SW 1271 (cell line): ENCODE measurements at places on chromosomes 7 and 10.

DNA sequence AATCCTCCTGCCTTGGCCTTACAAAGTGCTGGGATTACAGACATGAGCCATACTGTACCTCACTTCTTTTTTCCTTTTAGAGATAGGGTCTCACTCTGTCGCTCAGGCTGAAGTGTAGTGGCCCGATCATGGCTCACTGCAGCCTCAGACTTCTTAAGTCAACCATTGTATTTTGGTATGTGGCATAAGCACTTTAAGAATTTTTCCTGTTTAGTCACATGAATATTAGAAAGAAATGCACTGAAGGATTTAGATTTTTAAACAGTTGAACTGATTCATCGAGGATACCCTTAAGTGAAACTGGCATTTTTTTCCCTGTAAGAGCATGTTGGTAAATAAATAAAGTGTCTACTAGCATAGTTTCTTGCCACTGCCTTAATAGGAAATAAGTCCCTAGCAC, 319.3 kb upstream of the CACNA2D1 start:
- no peak for DNase-seq

DNA sequence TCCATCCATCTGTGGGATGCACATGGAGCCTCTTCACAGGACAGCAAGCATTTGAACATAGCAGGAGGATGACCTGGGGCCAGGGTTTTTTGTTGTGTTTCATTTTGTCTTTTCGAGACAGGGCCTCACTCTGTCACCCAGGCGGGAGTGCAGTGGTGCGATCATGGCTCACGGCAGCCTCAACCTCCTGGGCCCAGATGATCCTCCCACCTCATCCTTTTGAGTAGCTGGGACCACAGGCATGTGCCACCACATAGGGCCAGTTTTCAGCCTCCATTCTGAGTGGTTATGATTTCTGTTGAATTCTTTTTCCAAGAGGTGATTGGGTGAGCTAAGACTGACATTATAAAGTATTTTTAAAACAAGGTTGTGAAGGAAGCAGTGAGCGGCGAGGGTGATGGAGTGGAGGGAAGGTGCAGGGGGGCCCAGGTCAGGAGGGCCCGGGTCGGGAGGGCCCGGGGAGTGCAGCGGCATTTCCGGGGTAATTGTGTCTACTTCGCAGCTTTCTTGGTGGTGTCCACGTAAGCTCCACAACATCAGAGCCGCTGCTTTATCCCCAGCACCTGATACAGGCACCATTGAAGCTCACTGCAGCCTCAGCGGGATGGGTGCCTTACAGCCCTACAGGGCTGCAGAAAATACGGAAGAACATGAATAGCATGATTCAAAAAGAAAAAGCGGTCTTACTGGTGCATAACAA, 12.0 kb upstream of the LARP4B start:
- no peak for DNase-seq

- no peak for DNase-seq
Measured at GRCh38 chr7:140051820-140052219, 10.9 kb downstream of the PARP12 start.

DNA sequence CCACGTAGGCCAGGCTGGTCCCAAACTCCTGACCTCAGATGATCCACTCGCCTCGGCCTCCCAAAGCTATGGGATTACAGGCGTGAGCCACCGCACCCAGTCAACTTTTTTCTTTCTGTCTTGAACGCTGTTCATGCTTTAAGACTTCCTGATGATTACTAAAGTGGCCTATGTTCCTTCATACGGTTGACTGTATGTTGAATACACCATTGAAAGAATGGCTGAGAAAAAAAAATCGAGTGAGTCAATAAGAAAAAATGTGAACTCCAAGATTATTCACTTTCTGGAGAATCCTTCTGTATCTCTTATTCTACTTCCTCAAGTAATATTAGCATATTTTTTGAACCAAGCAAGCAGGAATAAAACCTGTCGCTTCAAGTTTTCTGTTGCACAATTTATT, 955.0 kb downstream of the GATA3 start:
- no peak for DNase-seq

GRCh38 chr7:157676456-157677255, 339.9 kb downstream of the DNAJB6 start:
- no peak for DNase-seq

GRCh38 chr7:54856856-54857255, 97.8 kb upstream of the SEC61G start:
- DNase-seq, result no peak

DNA sequence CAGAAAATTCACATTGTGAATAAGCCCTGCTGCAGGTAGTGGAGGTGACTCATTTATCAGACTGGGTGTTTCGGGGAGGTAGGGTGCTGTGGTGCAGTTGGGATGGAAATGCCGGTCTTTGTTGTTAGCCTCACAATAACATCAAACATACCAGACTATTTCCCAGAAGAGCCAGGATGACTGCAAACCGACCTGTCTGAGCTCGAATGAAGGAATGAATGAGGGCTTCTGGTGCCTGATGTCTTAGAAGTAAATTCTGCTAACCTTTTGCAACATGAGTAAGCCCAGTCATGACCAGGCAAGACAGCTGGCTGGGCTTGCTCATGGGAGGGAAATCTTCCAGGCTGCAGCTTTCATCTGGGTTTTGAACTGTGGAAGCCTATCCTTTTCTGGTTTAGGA, 2.4 kb upstream of the VDAC2 start:
- no peak for DNase-seq

GRCh38 chr7:108190891-108191290, 60.7 kb upstream of the LAMB4 start:
- no peak for DNase-seq

DNA sequence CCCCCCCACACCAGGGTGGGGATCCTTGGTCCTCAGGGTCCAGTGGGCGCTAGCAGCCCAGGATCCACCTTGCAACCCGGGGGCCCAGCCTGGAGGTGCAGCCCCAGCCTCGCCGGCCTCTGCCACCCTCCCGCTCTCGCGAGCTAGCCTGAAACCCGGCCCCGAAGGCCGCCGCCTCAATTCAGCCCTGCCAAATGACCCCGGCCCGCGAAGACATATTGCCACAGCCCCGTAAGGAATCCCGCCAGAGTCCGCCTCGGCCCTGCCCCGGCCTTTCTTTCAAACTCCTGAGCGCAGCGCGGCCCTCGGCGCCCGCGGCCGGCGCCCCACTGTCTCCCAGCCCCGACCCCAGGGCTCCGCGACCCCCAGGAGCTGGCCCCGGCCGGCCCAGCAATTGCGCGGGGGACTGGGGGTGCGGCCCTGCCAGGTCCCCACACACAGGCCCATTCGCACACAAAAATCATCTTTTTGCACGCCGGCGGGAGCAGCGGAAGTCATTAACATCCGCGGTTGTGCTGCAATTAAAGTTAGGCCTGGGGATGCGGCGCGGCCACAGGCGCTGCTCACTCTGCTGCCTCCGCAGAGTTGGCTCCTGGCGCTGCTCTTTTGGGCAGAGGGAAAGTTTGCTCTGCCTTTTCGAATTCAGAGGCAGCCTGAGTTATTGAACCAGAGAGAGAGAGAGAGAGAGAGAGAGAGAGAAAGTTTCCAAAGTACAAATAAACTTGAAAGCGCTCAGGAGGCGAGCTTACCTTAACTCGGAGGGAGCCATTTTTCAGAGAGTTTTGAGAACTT, 4.0 kb downstream of the HOXA5 start:
- no peak for DNase-seq

DNA sequence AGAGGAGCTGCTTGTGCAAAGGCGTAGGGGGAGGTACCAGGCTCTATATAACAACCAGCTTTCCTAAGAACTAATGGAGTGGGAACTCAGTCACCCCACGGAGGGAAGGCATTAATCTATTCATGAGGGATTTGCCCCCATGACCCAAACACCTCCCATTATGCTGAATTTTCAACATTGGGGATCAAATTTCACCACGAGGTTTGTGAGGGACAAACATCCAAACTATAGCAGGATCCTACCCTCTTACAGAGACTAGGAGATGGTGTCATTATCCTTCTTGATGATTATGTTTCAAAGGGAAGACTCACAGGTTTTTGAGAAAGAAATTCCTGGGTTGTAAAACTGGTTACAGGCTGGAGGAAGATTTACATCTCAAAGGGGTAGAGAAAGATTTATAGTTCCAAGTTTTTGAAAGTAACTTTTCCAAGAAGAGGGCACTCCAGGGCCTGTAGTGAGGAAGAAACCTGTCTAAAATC, 295.0 kb upstream of the DKK1 start:
- DNase-seq, result no peak

DNA sequence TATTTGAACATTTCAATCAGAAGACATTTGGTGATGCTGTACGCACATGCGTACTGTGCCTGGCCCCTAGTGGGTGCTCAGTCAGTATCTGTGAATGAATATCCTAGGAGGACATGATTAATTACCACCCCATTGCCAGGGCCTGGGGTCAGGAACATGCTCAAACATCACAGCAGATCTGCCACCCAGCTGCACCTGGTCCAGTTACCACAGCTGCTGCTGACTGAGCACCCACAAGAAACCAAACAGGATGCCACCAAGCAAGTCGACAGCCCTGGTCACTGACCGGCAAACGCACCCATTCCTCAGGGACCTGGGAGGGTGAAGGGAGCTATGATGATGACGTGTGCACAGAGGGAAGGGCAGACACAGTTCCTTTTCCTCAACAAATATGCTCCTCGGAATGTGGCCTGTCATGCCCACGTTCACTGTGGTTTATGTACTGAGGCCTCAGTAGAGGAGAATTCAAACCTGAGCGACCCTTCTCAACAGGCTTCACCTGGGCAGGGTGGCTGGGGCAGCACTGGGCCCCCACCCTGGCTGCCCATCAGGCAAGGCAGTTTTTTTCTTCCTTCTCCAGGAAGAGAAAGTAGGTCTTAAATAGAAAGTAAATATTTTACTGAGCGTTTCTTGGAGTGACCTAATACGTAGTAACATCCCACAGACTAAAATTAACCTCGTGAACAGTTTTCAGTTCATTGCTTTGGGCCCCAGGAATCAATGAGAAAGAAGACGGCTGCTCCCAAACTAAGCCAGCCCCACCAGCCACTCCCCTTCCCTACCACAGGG, 13.4 kb downstream of the CTBP2 start:
- no peak for DNase-seq

GRCh38 chr7:132450696-132451095, 125.6 kb downstream of the PLXNA4 start:
- no peak for DNase-seq

DNA sequence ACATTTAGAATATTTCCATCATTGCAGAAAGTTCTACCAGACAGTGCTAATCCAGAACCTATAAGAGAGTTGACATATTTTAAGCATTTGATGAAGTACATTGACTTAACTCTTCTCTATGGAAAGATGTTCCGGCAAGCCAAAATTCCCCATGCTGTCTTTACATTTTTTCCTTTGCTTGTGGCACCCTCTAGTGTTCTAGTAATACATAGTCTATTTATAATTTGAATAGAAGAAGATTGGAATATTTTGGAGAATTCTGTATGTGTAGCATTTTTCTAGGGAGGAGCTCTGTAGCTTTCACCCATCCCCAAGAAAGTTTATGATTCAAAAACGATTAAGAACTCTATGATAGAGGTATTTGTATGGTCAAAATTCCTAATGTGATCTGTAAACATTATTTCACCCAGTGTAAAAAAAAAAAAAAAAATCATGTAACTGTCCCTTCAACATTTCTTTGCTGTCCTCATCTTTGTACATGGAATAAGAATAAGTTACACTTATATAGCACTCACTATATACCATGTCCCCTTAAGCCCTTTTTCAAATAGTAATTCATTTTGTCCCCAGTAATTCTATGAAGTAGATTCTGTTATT, 33.2 kb downstream of the NRF1 start:
- DNase-seq, result peak; percentile 38

- DNase-seq, result no peak
Measured at GRCh38 chr10:122515588-122516231, 44.8 kb upstream of the DMBT1 start.

GRCh38 chr7:158444501-158445420, 142.9 kb downstream of the PTPRN2 start:
- DNase-seq, result no peak

GRCh38 chr7:70752794-70753241, 379.1 kb upstream of the GALNT17 start:
- no peak for DNase-seq

GRCh38 chr7:138903186-138903820, 77.9 kb downstream of the KIAA1549 start:
- DNase-seq, result no peak

DNA sequence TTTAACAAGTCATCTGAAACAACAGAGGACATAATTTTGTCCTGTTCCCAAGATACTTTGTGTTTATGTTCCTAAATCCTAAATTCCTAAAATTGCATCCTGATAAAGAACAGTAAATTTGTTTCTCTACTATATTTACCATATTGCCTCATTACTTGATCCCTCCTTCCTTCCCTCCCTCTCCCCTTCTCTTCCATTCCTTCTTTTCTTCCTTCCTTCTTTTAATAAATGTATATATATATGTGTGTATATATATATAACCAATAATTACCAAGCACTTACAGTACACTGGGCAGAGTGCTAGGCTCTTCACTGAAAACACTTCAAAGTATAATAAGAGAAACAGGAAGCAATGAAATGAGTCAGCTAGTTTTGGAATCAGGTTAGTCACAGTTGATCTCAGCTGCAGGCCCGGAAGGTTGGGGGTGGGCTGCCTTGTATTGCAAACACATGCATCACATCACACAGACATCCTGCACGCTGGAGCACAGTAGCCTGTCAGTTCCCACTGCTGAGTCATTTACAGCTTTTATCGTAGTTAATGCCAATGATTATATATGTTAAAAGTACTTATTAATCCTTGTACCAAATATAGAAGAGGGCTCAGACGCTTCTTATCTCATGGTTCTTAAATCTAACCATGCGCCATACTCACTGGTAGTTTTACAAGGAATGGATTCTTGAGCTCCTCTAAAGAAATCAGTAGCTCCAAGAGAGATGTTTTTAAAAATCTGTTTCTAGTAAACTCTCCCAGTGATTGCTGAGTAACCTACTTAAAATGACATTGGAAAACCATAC, 551.7 kb downstream of the GRM8 start:
- peak; percentile 85 for DNase-seq

- DNase-seq, result no peak
Measured at GRCh38 chr10:103120977-103121735, 71.9 kb downstream of the NT5C2 start.

DNA sequence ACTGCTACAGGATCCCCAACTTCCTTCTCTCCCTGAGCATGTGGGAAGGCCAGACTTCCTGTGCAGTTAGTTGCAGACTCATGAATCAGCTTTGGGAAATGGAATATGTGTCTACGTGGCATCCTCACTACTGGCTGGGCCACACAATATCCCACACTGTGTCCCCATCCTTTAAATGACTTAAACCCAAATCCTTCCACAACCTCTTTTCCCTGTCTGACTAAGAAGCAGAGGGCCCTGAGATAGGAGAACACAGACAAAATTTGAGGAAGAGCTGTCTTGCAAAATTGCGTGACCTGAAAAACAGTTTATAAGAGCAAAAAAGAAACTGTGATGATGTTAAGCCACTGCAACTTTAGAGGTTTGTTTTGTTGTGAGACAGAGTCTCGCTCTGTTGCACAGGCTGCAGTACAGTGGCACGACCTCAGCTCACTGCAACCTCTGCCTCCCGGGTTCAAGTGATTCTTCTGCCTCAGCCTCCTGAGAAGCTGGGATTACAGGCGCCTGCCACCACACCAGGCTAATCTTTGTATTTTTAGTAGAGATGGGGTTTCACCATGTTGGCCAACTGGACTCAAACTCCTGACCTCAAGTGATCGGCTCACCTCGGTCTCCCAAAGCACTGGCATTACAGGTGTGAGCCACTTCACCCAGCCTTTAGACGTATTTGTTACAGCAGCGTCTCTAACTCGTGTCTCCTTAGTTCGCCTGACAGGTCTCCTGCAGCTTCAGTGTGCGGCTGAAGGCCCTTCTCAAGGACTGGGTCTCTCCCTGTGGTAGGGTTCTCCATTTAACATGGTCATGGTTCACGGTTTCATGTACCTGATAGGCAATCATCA, 46.9 kb upstream of the SFMBT2 start:
- no peak for DNase-seq
